ENCODE measurements at places on chromosomes 6 and 20. TPM values are rescaled to one million over a fixed set of nuclear protein-coding genes. Genes with fewer than 3 reads are reported as not detected.

BPIFB2 gene
- not detected for polyA plus RNA-seq

MDFI gene
- polyA plus RNA-seq = 4.9 TPM

ZBTB12 gene
- 2.4 TPM for polyA plus RNA-seq

FNDC1 gene
- polyA plus RNA-seq = 0.07 TPM

TRAPPC3L gene
- polyA plus RNA-seq = 0.18 TPM

SLC17A3 gene
- not detected for polyA plus RNA-seq

SLC22A16 gene
- not detected for polyA plus RNA-seq

DLL1 gene
- polyA plus RNA-seq = 25.8 TPM

VARS1 gene
- 14.8 TPM for polyA plus RNA-seq

UBE3D gene
- polyA plus RNA-seq = 2.3 TPM

XPO5 gene
- polyA plus RNA-seq = 4.9 TPM

SLC24A3 gene
- polyA plus RNA-seq = 0.66 TPM

PLEKHG1 gene
- polyA plus RNA-seq = 2.2 TPM

VWA7 gene
- 3.2 TPM for polyA plus RNA-seq

KIAA1755 gene
- 5.8 TPM for polyA plus RNA-seq

TMEM242 gene
- 12.3 TPM for polyA plus RNA-seq

MPIG6B gene
- 0.20 TPM for polyA plus RNA-seq

ZSCAN31 gene
- polyA plus RNA-seq = 3.9 TPM

GJA10 gene
- not detected for polyA plus RNA-seq

NOTCH4 gene
- 33.5 TPM for polyA plus RNA-seq

SLC22A3 gene
- 0.88 TPM for polyA plus RNA-seq

TRPC4AP gene
- 29.1 TPM for polyA plus RNA-seq

GDAP1L1 gene
- 1.4 TPM for polyA plus RNA-seq

CLPSL2 gene
- polyA plus RNA-seq = not detected

PNLDC1 gene
- 0.43 TPM for polyA plus RNA-seq

OPRM1 gene
- not detected for polyA plus RNA-seq

MOXD1 gene
- polyA plus RNA-seq = 1.2 TPM

GPLD1 gene
- polyA plus RNA-seq = 0.52 TPM

C4B gene
- polyA plus RNA-seq = 41.2 TPM

CD40 gene
- 9.7 TPM for polyA plus RNA-seq

GGTLC1 gene
- not detected for polyA plus RNA-seq

ALDH8A1 gene
- 0.23 TPM for polyA plus RNA-seq

LAMA4 gene
- polyA plus RNA-seq = 24.2 TPM

SIRPD gene
- polyA plus RNA-seq = not detected

HLA-DOA gene
- polyA plus RNA-seq = 1.2 TPM

SEMG1 gene
- not detected for polyA plus RNA-seq

APMAP gene
- polyA plus RNA-seq = 28.0 TPM
